A549 treated with AZD2906 at 1 μM for 4 hours (cell line): ENCODE measurements at places on chromosomes 16 and 17. TPM values are rescaled to one million over a fixed set of nuclear protein-coding genes. Genes with fewer than 3 reads are reported as not detected.

Gene CENPX
- 135 to 206 TPM (median 183 TPM) in 5 replicates for total RNA-seq

Gene MILR1
- 1.3 to 2.1 TPM (median 1.5 TPM) in 5 replicates for total RNA-seq

Gene USB1
- 71.4 to 86.5 TPM (median 77.8 TPM) in 5 replicates for total RNA-seq

Gene PRR11
- 44.1 to 58.6 TPM (median 52.5 TPM) in 5 replicates for total RNA-seq

Gene MYH2
- not detected in 5 replicates for total RNA-seq

Gene ADAMTS18
- 0.01 to 0.08 TPM (median 0.02 TPM) in 4 of 5 replicates, not detected in the other for total RNA-seq

Gene WDR59
- 22.9 to 29.2 TPM (median 27.1 TPM) in 5 replicates for total RNA-seq

Gene JUP
- total RNA-seq: 92.8 to 122 TPM (median 113 TPM) in 5 replicates

Gene TNFSF13
- 0.49 to 1.1 TPM (median 0.68 TPM) in 5 replicates for total RNA-seq

Gene SCARF1
- total RNA-seq: 0.19 to 0.43 TPM (median 0.23 TPM) in 5 replicates

Gene PRR29
- total RNA-seq: 0.44 to 0.74 TPM (median 0.68 TPM) in 5 replicates

Gene USH1G
- total RNA-seq: 0.06 to 0.13 TPM (median 0.11 TPM) in 5 replicates

Gene SKA2
- total RNA-seq: 86.0 to 161 TPM (median 89.5 TPM) in 5 replicates

Gene ZMYND15
- 0.28 to 0.48 TPM (median 0.40 TPM) in 5 replicates for total RNA-seq

Gene RNF222
- not detected in 5 replicates for total RNA-seq

Gene RRAD
- 53.2 to 85.6 TPM (median 74.1 TPM) in 5 replicates for total RNA-seq

Gene TRPV2
- total RNA-seq: 0.36 to 0.83 TPM (median 0.53 TPM) in 5 replicates

Gene LITAFD
- not detected in 5 replicates for total RNA-seq

Gene DLX4
- 1.9 to 2.7 TPM (median 2.6 TPM) in 5 replicates for total RNA-seq

Gene IL34
- 0.26 to 0.63 TPM (median 0.52 TPM) in 5 replicates for total RNA-seq
